AG08395 (cell line): ENCODE measurements at places on chromosomes 3 and 15.

GRCh38 chr15:48855501-48856440, 22.2 kb upstream of the EID1 start:
- peak; percentile 70 for DNase-seq

GRCh38 chr15:63943829-63944680, 102.2 kb downstream of the DAPK2 start:
- DNase-seq, result no peak

- DNase-seq, result no peak
Measured at GRCh38 chr15:101122266-101122665, 129.6 kb downstream of the CHSY1 start.

GRCh38 chr15:64014995-64015394, 31.3 kb downstream of the DAPK2 start:
- no peak for DNase-seq

DNA sequence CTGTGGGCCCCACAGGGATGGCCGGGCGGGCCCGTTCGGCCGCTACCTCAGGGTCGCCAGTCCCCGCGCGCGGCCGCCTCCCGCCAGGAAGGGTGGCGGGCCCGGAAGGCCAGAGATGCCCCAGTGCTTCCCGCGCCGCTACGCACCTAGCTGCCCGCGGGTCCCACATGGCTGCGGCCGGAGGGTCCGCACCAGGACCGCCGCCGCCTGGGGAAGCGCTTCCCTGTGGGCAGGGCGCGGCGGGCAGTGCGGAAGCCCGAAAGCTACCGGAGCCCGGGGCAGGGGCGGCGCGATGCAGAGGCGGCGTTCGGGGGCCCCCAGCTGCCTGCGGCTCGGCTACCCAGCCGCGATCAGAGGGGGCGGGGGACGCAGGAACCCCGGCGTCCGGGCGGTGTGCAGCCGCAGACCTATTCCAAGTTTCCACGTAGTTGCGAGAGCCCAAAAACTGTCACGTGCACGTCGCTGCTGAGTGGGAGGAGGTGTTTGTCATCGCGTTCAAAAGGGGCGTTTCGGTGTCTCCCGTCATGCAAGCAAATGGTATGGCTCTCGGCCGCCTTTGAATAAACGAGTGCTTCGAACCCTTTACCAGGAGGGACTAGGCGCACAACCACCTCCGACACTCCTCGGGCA, at the start of gene TRANK1:
TSS of gene TRANK1 (minus strand) at position 414 of the 630 bp plus-strand sequence. CDS start at position 169, 245 bp downstream.
- DNase-seq, result peak; percentile 71

DNA sequence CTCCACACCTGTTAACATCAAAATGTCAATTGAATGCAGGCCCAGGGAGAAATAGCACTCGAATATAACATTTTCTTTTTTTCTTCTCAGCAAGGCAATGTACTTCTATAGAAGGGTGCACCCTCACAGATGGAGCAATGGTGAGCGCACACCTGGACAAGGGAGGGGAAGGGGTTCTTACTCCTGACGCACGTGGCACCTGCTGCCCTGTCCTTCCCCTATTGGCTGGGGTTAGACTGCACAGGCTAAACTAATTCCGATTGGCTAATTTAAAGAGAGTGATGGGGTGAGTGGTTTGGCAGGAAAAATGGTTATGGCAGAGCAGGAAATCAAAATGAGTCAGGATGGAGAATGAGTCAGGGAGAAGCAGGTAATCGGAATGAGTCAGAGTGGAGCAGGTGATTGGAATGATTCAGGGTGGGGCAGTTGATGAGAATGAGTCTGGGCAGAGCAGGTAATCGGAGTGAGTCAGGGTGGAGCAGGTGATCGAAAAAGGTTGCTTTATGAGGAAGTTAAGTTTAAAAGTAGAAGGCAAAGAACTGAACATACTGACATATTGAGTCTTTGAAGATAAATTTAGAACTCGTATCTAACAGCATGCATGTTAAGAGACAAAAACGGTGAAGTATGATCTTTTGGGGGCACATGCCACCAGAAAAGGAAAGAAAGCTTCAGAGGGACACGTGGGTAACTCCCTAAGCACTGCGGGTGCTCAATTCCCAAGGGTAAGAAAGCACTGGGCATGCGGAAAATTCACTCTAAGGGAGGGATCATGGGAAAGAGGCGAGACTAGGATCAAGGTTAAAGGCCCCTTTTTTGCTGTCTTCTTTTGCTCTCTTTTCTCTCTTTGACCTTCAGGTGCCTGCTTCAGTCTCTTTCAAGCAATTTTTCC, 72.9 kb upstream of the GALNT15 start:
- DNase-seq, result no peak

DNA sequence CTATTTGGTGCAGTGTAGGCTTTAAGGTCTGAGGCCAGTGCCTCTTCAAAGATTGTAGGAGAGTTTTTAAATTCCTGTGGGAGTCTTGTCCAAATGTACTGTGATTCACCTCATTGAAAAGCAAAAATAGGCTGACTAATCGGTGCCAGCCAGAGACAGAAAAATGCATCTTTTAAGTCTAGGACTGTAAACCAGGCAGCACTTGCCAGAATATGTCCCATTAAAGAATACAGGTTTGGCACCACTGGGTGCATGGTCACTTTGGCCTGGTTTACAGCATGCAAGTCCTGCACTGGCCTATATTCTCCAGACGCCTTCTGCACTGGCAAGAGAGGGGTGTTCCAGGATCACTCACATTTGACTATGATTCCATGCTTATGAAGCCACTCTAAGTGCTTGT, 20.3 kb upstream of the NOX5 start:
- DNase-seq, result peak; percentile 83

DNA sequence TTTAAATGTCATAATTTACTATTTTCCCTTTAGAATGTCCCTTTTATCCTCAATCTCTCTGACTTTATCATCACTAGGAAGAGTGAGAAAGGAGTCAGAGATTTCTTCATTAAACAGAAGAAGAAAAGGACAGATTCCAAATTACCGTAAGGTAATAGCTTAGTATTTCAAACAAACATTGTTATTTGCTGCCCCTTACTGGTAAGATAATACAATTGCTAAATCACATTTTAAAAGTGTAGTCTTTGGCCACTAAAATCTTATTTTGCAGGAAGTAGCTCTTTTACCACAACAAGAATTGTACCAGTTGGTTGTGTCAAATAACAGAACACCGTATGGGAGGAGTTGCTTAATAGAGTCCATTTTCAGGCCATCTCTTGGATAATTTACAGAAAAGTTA, 53.7 kb downstream of the CGGBP1 start:
- peak; percentile 44 for DNase-seq

GRCh38 chr3:17638356-17638755, 104.1 kb downstream of the TBC1D5 start:
- DNase-seq, result no peak

GRCh38 chr15:65008983-65009382, 19.3 kb upstream of the SPG21 start:
- peak; percentile 19 for DNase-seq

DNA sequence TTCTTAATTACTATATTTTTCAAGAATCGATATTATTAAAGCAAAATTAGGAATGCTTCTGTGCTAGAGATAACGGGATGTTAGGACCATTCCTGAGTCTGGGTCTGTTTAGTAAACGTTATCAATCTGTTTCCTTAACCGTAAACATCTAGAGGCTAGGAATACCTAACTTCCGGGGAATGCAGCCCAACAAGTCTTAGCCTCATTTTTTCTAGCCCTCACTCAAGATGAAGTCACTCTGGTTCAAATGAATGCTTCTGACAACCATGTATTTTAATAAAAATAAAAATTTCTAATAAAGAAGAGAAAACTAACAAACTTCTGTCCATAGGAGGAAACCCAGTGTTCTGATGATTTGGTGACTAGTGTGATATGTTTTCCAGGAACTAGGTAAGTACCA, 11.1 kb upstream of the SELENOK start:
- no peak for DNase-seq

- DNase-seq, result no peak
Measured at GRCh38 chr3:113545594-113545993, 13.2 kb downstream of the SIDT1 start.

GRCh38 chr3:38829404-38829803, 13.4 kb upstream of the SCN10A start:
- peak; percentile 82 for DNase-seq

DNA sequence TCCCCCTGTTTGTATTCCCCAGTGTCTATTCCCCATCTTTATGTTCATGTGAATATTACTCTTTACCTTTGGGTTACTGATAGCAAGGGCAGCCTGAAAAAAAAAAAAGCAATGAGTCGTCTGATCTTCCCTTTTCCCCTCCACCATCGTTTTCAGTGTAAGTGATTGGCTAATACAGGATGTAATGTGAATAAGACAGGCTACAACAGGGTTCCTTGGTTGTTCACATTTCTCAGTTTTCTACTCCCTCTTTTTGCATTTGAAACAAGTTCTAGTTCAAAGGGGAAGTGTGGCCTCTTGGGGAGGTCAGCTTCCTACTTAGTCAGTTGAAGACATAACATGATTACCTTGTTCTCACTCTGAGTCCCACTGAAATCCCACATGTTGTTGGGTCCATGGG, 278.0 kb upstream of the TRIM42 start:
- no peak for DNase-seq

DNA sequence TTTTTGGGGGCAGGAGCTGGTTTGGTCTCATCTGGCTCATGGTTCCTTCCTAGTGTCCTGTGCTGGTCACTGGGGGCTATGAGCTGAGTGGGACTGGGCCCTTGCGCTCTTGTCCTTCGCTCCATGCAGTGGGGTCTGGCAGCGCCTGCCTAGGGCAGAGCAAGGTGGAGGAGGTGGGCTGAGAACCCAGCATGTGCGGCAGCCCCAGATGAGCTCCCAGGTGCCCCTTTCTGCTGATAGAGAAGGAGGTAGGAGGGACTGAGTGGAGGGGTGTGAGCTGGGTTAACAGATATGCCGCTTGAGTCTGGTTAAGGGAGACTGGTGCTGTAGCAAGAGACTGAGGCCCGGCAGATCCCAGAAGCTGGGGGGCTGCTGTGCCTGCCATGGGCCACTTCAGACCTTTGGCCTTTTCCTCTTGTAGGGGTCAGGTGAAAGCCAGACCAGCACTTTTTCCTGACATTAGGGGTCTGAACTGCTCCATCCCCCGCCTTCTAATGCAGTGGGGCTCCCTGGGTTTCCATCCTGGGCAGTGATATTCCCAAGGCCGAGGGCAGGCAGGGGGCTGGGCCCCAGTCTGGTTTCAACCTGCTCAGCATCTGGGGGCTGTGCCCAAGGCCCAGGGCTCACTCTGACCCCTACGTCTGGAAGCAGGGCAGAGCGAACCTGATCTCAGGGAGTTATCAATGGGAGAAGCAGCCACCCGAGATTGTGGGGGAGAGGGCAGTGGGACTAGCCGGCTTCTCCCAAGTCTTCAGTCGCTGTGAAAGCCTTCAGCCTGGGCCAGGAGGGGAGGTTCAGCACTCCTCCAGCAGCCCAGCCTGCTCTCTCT, 62.9 kb upstream of the PRR23C start:
- DNase-seq, result no peak

- DNase-seq, result peak; percentile 66
Measured at GRCh38 chr3:113287803-113288648, 76.7 kb downstream of the BOC start.

- no peak for DNase-seq
Measured at GRCh38 chr3:87307805-87308204, 31.4 kb upstream of the POU1F1 start.

DNA sequence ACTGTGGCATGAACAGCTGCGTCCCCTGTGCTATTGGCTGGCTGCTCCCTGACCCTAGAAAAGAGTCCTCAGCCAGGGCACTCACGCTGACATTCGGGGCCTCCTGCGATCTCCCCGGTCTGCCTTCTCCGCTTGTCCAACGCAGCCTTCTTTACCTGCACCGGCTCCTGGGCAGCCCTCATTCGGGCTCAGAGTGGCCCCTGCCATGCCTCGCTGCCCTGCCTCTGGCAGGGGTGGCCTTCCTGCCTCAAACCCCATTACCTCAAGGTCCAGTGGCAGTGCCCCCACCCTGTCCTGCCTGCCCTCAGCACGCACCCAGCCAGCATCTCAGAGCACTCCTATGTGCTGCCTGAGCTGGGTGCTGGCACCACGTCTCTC, 86.5 kb downstream of the TBC1D2B start:
- DNase-seq, result no peak

DNA sequence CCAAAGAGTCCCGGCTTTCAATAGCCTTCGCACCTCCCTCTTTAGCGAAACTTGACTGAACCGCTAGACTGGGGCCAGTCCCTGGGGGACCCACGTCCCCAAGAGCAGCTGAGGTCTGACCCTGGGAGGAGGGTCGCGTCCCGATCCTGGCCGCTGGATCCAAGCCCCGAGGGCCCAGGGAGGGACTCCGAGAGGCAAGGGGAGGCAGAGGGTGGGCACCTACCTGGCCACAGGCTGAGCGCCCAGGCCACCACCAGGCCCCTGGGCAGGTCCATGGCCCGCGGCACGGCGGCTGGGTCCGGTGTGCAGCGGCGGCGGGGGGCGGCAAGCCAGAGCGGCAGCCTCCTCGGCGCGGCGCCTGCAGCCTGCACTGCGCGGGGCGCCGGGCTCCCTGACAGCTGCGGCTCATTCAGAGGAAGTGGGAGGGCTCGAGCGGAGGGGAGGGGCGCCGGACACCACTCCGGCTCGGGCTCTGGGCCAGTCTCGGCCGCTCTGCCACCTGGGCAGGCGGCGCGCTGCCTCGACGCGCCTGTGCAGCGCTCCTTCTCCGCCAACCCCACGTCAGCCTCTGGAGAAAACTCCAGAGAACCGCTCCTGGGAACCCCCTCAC, at the start of gene ITGA11:
TSS of gene ITGA11 (minus strand) at position 372 of the 610 bp plus-strand sequence. CDS start at position 275, 97 bp downstream.
- DNase-seq, result peak; percentile 85

DNA sequence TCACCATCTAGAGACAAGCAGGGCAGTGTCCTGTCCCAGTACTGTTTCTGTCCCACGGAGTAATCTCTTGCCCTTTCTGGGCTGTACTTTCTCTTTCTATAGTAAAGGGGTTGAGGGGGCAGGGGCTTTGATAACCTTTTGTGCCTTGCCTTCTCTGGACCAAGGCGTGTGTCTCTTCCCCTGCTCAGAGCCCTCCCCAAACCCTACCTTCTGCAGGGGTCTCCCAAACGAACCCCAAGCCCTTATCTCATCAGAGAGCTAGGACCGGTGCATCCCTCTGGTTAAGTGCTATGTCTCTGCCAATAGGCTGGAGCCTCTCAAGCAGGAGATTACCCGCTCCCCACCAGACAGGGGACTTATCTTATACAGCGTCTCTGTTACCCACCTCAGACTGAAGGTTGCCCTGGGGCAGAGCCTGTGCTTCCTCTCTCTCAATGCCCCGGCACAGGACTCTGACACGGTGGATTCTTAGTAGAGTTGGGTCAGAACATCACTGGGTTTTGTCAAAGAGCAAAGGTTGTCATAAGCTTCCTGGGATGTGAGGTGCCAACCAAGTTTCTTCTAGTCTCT, 2.9 kb downstream of the PLEKHO2 start:
- DNase-seq, result no peak

DNA sequence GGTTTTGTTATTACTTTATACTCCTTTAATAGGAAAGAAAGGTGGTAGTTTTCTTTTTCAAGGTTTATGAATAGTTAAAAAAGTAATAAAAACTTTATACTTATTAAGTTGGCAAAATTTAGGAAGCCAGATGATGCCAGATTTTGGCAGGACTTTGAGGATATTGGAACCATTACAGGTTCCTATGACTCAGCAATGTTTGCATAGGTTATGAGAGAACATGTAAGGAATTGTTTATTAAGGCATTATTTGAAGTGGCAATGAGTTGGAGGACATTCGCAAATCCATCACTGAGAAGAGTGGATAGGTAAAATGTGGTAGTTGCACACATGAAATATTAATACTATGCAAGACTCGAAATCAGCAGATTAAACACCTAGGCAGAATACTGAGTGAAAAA, 29.9 kb downstream of the CDAN1 start:
- no peak for DNase-seq
